ENCODE measurements at places on chromosomes 3 and 15.

DNA sequence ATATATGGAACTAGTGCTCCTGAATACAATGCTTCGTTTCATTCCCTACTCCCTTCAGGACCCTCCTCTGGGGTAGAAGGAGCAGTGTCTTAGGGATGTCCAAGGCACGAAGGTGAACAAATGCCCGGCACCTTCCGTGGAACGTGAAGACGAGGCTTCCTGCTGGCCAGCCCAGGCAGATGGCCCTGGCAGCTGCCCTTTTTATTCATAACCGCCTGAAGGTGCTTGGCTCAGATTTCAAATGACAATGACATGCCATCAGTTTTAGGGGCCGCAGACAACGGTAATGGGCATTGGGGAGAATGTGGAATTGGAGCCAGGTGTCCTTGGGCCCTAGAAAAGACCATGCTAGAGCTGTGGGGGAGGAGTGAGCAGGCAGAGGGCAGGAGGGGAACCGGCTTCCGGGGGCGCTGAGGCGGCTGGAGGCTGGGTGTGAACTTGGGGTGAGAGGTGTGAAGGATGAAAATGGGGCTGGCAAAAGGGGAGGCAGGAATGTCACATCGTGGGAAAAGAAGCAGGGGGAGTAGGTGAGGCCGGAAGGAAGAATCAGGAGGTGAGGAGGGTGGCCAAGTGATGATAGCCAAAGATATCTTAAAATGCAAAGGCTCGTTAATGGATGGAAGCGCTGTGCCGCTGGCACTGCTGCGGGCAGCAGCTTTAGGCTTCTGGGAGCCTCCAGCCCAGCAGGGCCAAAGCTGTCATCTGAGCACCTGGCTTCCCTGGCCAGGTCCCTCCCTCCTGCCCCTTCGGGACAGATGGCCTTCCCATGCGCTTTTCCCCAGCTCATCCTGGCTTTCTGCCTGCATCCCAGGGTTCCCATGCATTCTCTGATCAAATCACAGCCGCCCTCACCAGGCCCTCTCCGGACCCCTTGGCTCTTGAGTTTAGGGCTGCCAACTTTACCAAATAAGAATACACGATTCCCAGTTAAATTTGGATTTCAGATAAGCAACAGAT is 93.7 kb downstream of the TMEM266 start:
- no peak for DNase-seq

DNA sequence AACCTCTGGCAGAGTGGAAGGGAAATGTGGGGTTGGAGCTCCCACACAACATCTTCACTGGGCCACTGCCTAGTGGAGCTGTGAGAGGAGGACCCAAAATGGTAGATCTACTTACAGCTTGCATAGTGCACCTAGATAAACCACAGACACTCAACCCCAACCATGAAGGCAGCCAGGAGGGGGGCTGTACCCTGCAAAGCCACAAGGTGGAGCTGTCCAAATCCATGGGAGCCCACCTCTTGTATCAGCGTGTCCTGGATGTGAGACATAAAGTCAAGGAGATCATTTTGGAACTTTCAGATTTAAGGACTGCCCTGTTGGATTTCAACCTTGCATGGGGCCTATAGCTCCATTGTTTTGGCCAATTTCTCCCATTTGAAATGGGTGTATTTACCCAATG is 20.9 kb downstream of the TP63 start:
- no peak for DNase-seq

DNA sequence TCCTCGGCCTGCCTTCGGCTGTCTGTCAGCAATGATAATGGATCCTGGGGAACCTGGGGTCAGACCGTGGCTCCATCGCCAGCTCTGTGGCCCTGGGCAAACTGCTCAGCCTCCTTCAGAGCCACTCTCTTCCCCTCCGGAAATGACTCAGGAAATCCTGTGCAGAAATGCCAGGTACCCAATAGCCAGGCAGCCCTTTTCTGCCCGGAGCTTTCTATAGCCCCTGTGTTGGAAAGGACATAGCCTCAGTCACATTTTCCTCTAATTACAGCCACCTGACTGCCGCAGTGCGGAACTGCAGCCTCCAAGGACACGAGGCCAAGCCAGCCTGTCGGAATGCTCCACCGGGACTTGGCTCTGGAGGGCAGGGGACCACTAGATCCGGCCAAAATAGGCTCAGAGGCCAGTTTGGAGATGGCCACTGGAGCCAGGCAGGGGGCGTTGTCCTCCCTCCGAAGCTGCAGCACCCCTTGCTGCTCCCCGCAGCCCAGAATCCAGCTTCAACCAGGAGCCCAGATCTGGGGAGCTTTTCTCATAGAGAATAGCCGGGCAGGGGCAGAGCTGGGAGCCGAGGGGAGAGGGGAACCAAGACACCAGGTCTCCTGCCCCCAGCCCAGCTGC is 11.6 kb upstream of the ZXDC start:
- DNase-seq, result no peak

DNA sequence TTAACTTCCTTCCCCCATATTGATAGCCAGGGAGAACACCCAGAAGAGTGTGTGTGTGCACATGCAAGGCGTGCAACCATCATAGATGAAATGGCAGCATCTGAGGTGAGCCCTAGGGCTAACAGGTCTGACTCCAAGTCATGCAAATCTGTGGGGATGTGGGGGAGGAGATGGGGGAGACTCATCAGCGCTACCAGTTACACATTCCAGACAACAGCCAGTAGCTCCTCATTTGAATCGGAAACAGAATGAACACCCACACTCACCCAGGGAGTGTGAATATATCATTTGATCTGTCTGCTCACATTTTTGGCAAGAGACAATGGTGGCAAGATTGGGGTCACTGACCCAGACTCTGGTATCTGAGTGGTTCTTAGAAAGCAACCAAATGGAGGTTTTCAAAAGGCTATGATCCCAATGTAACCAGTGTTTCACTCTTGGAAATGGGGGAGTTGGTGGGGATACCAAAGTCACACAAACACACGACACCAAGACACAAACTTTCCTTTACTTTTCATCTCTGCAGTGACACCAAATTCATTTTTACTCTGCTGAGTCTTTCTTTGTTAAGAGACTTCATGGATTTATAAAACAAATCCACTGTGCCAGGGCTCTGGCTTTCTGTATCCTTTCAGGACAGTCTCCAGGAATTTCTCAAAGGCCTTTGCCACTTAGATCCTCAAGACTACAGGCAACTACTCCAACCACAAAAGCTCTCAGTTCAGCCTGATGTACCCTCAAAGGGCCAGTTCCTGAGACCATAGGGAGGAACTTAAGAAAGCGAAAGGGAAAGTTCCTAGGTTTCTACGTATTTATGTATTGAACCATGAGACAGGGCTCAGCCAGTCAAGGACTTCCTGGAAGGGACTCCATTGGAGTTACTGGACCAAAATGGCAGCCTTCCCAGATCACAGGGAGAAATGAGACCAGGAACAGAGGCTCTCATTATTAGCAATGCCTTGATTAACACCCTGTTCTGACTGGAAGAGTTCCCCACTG is 2.2 kb downstream of the CDCP1 start:
- DNase-seq, result peak; percentile 85

GRCh38 chr15:92624401-92624991 is 31.1 kb downstream of the FAM174B start:
- DNase-seq, result no peak

GRCh38 chr3:110343945-110344344 is 727.7 kb upstream of the NECTIN3 start:
- DNase-seq, result no peak

DNA sequence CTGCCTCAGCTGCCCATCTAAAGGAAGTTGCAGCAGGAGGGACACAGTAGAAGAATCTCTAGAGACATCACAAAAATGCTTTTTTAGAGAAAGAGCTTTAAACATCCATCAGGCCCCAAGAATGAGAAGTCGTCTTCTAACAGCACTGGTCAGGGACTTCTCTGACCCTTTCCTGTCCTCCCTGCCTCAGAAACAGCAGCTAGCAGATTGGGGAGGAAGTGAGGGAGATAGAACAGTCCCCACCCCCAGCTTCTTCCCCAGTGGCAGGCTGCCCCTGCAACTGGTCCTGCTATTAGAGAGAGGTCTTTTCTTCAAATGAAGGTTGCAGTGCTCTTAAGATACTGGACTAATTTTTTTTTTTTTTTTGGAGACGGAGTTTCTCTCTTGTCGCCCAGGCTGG is 55.1 kb downstream of the PDE8A start:
- no peak for DNase-seq

DNA sequence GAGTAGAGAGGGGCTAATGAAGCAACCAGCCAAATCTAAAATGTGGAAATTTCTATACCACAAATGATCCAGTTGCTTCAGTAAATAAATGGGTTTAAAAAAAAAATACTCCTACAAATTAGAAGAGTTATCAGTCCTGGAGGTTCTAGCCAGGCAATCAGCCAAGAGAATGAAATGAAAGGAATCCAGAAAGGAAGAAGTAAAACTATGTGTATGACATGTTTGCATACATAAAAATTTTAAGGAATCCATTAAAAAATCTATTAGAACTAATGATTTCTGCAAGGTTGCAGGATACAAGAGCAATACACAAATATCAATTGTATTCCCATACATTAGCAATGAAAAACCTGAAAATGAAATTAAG is 9.6 kb downstream of the MESP2 start:
- no peak for DNase-seq

GRCh38 chr15:90799639-90800170 is 68.7 kb upstream of the FURIN start:
- DNase-seq, result peak; percentile 37

- peak; percentile 80 for DNase-seq
Measured at GRCh38 chr3:20511863-20512505, 326.0 kb upstream of the SGO1 start.

DNA sequence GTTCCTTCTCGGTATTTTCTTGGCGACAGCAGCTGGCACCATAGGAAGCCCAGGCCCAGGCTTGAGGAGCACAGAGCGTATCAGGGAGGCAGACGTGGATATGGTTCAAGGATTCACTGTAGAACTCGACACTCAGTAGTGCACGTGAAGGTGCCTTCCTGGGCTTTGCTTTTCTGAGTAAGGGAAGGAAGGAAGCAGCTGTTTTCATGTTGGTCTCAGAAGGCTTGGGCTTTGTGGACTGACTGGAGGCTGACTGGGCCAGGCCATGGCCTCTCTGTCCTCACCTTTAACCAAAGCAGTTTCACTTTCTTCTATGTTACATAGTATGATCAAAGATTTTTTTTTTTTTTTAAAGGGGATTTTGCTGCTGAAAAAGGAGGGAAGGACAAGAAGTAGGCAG is 6.9 kb upstream of the GHRL start:
- DNase-seq, result no peak

DNA sequence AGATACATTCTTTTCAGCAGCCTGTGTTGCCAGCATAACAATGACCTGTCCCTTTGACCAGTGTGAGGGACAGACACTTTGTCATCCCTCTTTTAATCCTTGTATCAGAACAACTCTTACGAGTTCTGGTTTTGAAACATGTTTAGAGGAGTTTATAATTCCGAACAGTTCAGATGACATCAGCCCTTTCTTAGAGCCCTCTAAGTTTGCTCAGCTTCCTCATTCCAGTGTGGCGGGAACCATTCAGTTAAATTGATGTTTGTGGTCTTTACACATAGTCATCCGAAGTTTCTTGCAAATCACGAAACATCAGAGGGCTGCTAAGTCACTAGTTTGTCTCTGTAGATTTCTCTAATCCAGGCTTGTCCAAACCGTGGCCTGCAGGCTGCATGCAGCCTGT is 102.5 kb downstream of the AKAP13 start:
- DNase-seq, result peak; percentile 63

DNA sequence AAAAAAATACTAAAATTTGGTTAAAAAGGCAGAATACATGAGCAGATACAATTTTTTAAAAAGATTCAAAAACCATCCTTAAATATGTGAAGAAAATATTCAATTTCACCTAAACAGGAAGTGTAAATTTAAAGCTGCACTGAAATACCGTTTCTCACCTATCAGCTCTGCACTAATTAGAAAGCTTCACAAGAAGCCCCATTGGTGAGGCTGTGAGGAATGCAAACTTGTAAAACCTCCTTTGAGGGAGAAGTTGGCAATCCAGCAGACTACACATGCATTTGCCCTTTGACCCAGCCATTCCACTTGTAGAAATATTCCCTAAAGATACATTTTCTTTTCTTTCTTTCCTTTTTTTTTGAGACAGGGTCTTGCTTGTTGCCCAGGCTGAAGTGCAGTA is 18.8 kb downstream of the BLM start:
- no peak for DNase-seq

GRCh38 chr3:45992133-45992729 is 3.4 kb downstream of the FYCO1 start:
- DNase-seq, result no peak

DNA sequence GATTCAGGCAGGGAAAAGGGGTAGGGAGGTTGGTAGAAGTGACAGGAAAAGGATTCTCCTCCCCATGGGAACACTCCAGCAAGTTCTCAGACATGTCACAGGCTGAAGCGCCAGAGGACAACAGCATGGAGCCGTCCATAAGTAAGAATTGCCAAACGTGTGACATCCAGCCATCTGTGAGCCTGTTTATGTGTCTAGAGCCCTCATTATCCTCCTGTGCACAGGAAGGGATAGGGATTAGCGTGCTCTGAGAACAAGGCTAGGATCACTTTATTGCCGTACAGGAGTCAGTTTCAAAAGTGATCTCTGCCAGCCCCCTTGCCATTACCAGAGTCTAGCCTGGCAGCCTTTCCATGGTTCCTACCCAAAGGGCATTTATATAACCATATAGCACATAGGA is 549.5 kb downstream of the NTRK3 start:
- DNase-seq, result no peak

- no peak for DNase-seq
Measured at GRCh38 chr3:66994588-66994987, 3.5 kb upstream of the KBTBD8 start.

GRCh38 chr15:81819924-81820635 is 225.7 kb downstream of the MEX3B start:
- no peak for DNase-seq

DNA sequence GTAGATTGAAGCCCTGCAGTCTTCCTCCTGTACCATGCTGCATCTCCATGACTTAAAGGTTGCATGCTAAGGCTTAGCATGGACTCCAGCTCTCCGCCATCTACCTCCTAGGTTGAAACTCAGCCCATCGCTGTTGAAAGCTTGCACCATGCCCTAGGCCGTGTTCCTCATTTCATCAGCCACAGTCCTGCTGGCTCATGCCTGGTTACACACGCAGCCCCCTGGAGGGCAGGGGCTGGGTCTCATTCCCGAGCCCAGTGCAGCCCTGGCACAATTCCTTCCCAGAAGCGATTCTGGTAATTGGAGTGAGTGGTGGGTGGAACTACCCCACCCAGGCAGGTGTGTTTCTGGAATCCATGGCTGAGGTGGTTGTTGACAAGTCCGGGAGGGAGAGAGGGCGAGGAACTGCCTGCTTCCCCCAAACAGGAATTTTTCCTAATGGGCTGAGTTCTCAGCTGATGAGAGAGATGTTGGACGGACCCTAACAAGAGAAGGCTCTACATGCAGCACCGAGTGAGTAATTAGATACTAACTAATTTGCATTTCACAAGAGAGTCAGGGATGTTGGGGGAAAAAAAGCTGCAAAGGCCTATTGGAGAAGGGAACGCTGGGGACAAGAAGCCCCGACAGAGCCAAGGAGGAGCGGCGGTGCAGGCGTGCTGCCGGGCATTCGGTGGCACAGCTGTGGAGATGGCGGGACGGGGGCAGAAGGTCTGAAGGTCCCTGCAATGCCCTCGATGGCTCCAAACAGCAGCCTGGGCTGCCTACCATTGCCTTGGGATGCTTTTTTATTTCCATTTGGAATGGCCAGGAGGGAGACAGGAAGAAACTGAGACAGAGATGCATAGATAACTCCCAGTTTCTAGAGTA is 92.3 kb upstream of the TLE3 start:
- DNase-seq, result no peak

GRCh38 chr3:164515256-164515655 is 563.0 kb downstream of the SI start:
- DNase-seq, result no peak

GRCh38 chr3:32460031-32460749 is 42.5 kb downstream of the CMTM6 start:
- DNase-seq, result no peak

Measured in OCI-M1 (cell line).